ENCODE measurements at places on chromosomes 12 and 14.

DNA sequence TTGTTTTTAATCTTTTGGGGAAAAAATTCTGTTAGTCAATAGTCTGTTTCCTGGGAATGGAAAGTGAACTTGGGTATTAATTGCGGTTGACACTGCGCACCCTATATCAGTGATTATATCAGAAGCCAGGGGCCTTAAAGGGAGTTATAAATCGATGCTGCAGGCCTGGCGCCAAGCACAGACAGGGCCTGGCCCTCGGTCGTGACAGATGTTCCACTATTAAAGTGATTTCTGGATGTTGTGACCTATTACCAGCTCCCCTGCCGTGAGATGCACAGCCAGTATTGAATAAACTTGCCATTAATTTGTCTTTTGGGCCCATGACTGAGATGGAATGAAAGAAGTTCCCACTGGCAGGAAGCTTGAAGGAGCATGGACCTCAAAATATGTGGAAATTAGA is 45.1 kb upstream of the KITLG start:
- DNase-seq, result no peak

- DNase-seq, result no peak
These were observed 9.8 kb downstream of the APPL2 start for GRCh38 chr12:105226219-105226618.

DNA sequence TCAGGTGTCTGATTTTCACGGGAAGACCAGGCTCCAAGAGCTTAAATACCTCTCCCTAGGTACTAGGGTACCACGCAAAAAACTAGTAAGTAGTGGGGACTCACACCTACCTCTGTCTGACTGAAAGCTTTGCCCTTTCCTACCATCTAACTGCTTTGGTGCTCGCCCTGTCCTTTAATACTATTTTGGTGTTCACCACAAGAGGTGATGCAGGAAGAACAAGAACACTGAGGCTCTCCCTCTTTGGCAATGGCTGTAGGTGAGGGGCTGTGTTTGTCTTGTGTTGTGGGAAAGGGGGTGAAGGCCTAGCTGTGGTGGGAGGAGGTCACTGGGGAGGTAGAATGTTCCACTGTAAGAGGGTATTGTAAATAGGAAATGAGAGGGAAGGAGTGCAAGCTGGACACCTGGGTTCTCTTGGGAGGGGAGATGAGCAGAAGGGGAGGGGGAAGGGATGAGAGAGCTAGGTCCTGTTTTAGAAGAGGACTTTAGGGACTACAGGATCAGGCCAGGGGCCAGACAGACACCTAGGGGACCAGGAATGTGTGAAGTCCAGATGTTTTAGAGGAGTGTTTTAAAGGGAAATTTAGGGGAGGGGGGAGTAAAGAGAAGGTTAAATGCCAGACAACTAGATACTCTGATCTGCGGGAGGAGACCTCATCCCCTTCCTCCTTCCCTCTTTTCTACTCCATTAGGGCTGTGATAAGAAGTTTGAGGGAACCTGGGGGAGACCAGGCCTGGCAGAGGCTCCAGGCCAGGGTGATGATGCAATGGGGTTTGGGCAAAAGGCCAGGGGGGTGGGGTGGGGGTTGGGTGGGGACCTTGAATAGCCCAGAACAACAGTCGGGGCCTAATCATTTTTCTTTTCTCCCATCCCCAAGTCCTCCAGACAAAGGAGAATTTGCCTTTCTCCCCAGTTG is 2.1 kb downstream of the ITGA5 start:
- DNase-seq, result no peak

DNA sequence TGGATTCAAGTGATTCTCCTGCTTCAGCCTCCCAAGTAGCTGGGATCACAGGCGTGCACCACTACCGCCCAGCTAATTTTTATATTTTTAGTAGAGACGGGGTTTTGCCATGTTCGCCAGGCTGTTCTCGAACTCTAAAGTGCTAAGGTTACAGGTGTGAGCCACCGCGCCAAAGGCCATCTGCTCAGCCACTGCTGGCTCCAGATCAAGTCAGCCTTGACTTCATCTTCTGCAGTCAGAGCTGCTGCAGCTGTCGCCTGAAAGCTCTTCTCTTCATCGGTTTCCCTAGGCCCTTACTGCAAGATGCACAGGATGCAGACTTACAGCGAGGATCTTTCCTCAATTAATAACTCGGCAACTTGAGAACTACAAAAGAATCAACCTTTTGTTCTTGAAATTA is 66.8 kb downstream of the CLIP1 start:
- no peak for DNase-seq

DNA sequence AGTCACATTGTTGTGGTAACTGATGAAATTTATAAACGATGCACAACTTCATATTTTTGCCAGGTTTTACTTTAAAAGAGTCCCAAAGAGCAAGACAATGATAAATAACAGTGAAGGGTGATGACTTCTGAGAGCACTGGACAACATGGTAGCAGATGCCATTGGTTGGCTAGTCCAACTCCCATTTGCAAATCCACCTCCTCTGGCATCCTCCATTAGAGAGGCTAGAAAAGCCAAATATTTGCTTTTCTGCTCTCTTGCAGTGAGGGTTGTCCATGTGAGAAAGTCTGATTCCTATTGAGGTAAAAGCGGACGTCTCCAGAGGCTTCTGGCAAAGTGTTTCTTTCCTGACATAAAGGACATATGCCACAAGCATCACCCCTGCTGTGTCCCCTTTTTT is 89.6 kb upstream of the BMP4 start:
- no peak for DNase-seq
